SK-N-SH (cell line): ENCODE measurements at places on chromosomes 11 and 22.

DNA sequence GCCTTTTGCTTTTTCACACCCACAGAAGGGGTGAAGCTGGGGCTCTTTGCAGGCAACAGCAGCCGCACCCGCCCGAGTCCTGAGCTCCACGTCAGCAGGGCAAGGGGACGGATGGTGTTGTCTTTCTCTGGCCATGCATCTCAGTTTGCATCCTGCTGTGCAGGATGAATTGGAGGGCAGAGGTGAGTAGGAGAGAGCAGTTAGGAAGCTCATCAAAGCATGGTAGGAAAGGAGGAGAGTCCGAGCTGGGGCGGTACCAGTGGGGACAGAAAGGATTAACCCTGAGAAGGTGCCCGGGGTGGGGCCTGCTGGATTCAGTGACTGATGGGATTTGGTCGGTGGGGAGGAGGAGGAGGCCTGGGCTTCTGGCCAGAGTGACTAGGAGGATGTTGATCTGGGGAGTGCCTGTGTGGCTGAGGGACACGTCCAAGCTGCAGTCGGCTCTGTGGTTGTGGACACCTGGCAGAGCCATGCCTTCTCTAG lies 14.6 kb downstream of the FAM83F start:
- DNase-seq: no peak

DNA sequence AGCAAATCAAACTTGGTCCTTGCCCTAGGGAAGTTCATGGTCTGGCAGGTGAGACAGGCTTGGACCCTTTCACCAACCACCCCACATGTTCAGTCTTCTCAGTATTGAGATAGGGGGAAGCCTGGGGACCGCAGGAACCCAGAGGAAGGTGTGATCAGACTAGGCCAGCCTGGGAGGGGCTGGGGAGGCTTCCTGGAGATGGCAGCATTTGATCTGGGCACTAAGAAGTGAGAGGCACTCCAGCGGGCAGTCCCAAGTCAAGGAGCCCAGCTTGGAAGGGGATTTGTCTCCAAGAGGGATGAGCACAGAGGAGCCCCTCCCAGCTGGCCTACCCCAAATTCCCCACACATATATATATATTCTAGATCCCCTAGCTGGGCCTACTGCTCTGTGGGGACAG lies 5.4 kb downstream of the LRRC32 start:
- peak; percentile 11 for DNase-seq

DNA sequence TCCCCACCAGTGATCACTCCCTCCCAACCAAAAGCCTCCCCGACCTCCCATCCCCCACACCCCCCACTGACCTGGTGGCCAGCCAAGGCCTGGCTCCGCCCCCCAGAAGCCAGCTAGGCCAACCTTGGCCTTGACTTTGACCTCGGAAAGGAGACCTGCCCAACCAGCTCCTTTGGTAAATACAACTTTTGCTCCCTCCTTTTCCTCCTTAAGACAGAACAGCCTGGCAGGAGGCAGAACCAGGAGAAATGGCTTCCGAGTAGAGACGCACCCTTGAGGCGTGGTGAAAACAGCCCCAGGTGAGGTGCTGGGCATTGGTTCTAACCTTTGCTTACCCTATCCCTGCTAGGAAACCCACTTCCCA lies 27.0 kb downstream of the PLEKHA7 start:
- DNase-seq: no peak

DNA sequence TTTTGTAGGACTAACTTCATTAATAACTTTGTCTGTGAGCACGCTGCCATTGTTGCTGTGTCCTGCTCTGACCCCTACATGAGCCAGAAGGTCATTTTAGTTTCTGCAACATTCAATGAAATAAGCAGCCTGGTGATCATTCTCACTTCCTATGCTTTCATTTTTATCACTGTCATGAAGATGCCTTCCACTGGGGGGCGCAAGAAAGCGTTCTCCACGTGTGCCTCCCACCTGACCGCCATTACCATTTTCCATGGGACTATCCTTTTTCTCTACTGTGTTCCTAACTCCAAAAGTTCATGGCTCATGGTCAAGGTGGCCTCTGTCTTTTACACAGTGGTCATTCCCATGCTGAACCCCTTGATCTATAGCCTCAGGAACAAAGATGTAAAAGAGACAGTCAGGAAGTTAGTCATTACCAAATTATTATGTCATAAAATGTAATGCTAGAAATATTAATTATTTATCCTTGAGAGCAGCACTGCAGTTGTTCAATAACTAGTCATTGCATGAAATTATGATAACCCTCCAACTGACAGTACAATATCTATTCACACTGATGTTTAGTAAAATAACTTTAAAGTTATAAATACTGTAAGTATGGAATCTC lies 46.4 kb upstream of the OR5D13 start:
- DNase-seq: peak; percentile 11

GRCh38 chr11:112525270-112525669 lies 264.6 kb upstream of the PLET1 start:
- no peak for DNase-seq

GRCh38 chr11:46427364-46427763 lies 35.8 kb upstream of the CHRM4 start:
- no peak for DNase-seq

GRCh38 chr11:3840870-3841425 lies at the start of gene RHOG:
RHOG (minus strand) TSS chr11:3840959; CDS start chr11:3828138, 12,821 bp downstream.
- DNase-seq: peak; percentile 97

DNA sequence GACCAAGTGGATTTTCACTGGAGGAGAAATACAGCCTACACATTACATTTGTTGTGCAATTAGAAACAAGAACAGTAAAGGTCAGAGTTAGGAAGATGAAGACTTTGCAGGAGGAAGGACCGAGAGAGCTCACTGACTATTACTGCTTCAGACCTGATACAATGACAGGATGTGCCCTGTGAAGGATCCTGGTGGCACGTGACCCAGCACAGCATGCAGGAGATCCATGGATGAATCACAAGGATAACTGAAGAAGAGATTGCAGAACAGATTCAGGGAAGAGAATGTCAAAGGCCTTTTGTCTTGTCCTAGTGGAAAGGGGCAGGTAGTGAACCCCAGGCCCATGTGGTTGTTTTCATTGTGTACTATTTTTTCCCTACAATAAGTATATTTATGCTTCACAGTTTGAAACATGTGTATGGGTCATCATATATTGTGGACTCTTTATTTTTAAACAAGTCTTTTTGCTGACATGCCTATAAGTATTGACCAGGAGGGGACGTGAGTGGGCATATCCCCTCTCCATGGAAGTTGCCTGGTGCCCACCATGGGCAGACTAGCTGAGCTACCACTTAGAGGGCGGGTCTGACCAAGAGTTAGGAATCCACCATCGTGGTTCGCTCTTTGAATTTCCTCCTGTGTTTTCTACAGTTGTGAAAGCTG lies 44.3 kb downstream of the RASSF10 start:
- no peak for DNase-seq

- DNase-seq: no peak
Measured at GRCh38 chr11:22807391-22807790, 22.2 kb downstream of the SVIP start.

DNA sequence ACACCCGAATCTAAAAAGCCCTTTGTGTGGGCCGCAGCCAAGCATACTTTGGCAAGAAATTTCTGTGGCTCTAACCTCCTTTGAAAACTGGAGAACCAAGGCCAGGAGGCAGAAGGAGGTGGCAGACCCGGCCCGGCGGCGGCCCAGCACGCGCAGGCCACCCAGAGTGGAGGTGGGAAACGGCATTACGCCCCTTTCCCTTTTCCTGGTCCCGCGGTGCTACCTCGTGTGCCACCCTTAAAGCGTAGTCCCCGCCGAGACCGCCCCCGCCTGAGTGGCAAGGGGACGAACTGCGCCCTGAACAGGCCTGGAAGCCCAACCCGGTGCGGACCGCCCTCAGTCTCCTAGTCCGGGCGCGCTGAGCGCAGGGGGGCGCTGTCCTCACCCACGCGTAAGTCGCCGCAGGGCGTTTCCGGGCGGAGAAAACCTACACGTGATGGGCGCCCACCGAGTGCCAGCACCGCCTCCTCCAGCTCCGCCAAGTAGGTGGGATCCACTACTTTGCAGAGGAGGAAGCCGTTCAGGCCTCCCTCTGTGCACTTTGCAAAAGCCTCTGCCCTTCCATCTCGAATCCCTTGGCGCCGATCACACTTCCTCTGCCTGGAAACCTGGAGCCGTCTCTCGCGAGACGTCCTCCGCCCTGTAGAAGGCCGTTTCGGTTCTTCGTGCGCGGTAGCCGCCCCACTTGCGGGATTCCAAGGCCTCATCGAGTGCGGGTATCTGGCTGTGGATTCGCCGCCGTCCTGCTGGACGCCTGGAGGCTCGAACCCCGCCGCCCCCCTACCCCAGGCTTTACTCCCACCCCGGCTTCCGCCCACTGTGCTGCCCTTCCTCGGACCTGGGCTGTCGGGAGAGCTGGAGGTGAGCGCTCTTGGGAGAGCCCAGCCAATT lies at the start of gene ACCS:
TSS of gene ACCS (plus strand) at position 430 of the 891 bp plus-strand sequence. CDS start 1,358 bp downstream, outside the sequence.
- peak; percentile 91 for DNase-seq

GRCh38 chr11:80758787-80759186 lies 1318.0 kb upstream of the TENM4 start:
- DNase-seq: no peak

- DNase-seq: no peak
Measured at GRCh38 chr22:17138513-17138912, 17.4 kb upstream of the TMEM121B start.

GRCh38 chr11:3745161-3745560 lies 52.2 kb downstream of the NUP98 start:
- DNase-seq: no peak

- DNase-seq: no peak
Measured at GRCh38 chr11:46642627-46643335, 25.4 kb downstream of the ATG13 start.

DNA sequence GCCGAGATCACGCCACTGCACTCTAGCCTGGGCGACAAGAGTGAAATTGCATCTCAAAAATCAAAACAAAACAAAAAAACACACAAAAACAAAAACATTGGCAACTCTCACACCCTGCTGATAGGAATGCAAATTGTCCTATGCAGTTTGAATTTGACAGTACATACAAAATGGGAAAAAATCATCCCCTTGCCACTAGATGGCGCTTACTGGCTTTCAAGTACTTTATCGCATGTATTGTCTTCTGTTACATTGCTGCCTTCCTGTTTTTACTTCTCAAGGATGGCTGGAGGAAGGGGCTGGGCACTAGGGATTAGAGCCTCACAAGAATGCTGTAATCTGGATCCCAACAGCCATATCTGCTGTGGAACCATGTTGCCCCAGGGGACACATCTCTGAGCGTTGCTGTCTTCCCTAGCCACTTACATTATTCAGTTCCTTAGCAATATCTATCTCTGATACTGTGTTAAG lies 59.4 kb upstream of the A4GALT start:
- peak; percentile 61 for DNase-seq

DNA sequence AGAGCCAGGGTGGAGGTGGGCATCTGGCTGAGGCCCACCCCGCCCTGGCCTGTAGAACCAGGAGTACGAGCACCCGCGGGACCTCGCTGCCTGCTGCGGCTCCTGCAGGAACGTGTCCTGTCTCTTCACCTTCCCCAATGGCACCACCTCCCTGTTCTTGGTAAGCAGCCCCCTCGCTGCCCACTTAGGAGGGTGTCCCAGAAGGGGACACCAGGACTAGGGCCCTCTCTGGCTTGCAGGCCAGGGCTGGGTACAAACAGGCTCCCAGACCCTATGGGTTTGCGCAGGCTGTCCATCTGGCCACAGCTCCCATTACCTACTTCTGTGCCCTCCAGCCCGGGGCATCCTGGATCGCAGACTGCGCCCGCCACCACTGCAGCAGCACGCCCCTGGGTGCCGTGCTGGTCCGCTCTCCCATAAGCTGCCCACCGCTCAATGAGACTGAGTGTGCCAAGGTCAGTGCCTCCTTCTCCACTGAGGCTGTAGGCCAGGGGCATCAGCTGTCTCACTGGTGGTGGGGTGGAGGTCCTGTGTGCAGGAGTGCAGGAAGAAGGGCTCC lies 77.5 kb upstream of the MYOD1 start:
- DNase-seq: peak; percentile 20

DNA sequence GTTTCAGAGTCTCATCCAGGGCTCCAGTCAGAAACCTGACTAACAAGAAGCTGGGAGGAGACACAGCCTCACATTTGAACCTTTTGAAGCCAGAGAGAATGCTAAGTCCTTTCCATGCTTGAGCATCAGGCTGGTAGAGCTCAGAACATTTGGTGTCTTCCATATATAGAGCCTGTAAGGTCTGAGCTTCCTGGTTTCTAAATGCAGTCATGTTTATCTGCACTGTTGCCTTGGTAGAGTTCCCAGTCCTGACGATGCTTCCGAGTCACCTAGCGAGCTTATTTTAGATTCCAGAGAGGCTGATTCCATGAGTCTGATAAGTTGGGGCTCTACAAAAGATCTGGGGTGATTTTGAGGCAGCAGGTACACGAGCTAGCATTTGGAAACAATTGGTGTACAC lies 68.4 kb upstream of the SORL1 start:
- no peak for DNase-seq
